ENCODE measurements at places on chromosomes 6 and 20.
A peak's percentile ranks its signal among the peaks of the same experiment; 100 is the strongest.

DNA sequence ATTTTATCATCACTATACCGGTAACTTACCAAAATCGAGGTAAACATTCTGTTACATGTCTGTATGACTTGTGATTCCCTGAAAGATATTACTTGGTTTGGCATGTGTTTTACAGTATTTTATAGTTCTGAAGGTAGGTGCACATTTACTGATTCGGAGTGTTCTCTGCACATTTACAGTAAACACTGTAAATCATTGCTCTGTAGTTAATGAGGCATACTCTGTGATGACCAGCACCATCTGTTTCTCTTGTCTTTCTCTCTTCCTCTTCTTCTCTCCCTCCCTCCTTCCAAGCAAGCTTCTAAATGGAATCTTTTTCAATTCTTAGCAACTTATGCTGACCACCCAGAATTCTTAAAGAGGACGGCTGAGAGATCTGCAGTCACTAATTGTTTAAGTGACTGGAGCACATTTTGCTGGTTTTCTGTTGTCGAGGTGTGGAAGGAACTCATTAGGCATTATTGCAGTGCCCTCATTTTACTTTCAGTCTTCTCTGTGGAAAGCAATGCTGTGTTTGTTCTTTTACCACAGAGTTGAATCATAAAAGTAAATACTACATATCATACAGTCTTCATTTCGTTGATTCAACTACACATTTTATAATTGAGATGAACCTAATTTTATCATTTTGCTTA lies 126.5 kb downstream of the UTRN start:
- DNase-seq = no peak

GRCh38 chr6:30707281-30707850 lies 9.7 kb downstream of the MDC1 start:
- DNase-seq = peak; percentile 34

- no peak for DNase-seq
Observed at GRCh38 chr20:10771435-10772140, 97.8 kb upstream of the JAG1 start.

DNA sequence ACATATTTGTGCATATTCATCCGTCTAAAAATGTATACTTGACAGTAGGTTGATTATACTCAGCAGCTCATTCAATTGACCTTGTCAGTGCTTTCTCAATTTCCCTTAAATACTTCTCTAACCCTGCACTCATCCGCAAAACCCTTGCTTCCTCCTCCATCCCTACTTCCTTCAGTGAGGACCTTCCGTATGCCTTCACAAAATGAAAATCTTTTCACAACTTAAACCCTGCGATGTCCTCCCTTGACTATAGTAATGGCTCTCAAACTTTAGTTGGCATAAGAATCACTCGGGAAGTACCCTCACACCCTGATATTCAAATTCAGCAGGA lies 5.2 kb downstream of the MBOAT1 start:
- no peak for DNase-seq

- DNase-seq = no peak
Observed at GRCh38 chr6:128129679-128130078, 228.8 kb upstream of the THEMIS start.

- no peak for DNase-seq
Observed at GRCh38 chr6:89069536-89070163, 10.9 kb upstream of the PNRC1 start.

- DNase-seq = peak; percentile 40
Observed at GRCh38 chr6:13709689-13710551, 1.7 kb downstream of the RANBP9 start.

GRCh38 chr6:34957231-34957783 lies 68.3 kb downstream of the ANKS1A start:
- no peak for DNase-seq

DNA sequence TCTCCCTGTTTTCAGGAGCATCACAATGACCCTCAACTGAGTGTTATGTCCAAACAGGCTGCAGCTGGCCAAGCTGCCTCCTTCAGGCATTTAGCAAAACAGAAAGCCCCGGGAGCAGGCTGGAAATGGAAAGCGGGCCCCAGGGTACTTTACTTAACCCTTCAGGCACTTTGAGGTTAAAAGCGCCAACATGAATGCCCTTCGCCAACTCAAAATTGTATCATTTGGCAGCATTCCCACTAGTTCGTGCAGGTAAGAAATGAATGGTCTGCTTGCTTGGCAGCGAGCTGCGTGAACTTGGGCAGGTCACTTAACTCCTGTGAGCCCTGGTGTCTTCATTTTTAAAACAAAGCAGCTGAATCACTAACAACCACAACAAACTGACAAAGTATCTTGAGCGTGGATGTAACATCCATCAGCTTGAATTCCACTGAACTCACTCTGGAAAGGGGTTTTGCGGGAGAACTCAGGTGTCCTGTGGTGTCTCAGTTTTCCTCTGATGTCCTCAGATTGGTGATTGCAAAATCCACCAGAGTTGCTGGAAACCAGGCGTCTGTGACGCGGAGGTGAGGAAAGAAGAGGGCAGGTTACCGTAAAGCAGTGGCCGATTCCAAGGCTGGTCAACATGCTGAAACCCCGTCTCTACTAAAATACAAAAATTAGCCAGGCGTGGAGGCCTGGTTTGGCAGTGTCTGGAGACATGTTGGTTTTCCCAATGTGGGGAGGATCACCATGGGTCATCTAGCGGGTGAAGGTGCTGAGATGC lies 118.8 kb upstream of the ZNF217 start:
- DNase-seq = no peak

- no peak for DNase-seq
Observed at GRCh38 chr6:154239392-154239791, 117.2 kb downstream of the IPCEF1 start.

DNA sequence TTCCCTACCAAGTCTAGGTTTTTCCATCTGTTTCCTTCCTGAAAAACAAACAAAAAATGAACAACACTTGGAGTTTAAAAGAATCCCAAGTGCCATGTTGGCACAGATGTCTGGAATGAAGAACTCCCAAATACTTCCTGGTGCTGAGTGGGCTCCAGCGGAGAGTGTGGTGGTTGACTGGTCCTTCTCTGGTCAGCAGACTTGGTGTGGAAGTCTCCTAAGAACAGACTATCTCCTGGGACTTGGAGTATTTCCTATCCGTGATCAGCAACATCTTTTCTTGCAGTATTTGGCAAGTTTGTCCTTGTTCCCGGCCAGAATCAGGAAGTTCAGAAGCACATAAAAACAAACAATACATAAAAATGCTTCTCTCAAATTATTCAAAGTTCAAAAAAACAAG lies 154.1 kb downstream of the MTFR2 start:
- DNase-seq = no peak

All from NCI-H748 treated with DMSO at 0.1 percent for 48 hours (cell line).